ENCODE measurements at places on chromosomes 7 and 10.

GRCh38 chr7:131502810-131503508 is 53.5 kb downstream of the PODXL start:
- DNase-seq, result no peak

GRCh38 chr7:123999703-124000102 is 33.2 kb downstream of the TMEM229A start:
- DNase-seq, result no peak

GRCh38 chr10:50653758-50654157 is 30.0 kb upstream of the SGMS1 start:
- DNase-seq, result no peak

GRCh38 chr7:69359003-69359700 is 239.1 kb upstream of the AUTS2 start:
- DNase-seq, result no peak

DNA sequence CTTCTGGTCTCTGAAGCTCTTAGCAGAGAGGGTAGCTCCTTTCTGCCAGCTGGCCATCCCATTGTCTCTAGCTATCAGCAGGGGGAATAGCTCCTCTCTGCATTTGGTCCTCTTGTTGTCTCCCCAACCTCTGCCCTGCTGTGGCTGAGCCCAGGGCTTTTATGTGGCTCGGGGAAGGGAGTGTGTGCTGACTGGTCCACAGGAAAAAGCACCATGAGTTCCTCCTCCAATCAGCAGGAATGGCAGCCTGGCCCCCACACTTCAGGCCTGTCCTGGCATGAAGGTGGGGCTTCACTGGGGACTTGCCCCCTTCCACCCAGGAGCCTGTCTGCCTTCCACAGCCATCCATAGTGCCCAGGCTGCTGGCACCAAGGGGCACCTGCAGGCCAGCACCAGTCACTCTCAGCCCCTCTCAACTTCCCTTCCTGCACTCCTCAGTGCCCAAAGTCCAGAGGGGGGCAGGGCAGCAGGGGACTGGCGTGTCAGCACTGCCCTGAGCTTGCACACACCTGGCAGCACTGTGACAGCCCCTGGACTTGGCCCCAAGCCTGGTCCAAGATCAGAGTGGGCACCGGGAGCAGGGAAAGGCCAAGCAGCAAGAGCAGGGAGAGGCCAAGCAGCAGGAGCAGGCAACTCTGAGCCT is 36.2 kb downstream of the NOLC1 start:
- no peak for DNase-seq

Measured in GOT3 (cell line).